ENCODE measurements at places on chromosomes 1 and 21.

GRCh38 chr1:16260814-16261213 lies 23.8 kb upstream of the CPLANE2 start:
- no peak for DNase-seq

- DNase-seq, result no peak
Measured at GRCh38 chr1:199955235-199955634, 72.3 kb upstream of the NR5A2 start.

DNA sequence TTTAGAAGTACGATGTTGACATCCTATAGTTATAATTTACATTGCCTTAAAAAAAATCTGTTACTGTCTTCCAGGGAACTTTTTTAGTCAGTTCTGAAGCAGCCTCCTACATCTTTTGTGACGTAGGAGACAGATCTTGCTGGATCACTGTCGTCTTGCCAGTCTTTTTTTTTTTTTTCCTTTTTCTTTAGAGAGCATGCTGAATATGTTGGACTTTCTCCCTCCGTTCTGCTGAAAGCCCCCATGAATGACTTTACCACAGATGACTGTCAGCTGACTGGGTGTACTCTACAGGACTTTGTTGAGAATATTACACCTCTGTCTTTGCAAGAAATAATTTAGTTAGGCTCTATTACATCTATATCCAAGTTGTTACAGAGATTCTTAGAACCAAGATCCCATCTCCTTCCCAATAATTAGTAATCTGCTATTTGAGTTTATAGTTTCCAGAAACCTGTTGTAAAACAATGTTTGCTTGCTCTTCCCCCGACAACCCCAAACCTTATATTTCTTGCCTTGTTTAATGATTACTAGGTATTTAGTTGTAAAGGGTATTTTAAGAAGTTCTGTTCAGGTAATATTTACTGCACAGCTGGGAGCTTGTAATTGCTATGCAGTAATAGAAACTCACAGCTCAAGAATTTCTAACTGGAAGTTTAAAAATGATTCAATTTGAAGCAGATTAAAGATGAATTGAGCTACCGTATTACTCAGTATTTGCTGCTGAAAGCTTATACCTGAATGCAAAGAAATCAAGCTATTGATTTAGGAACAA lies 61.8 kb downstream of the RASAL2 start:
- no peak for DNase-seq

- DNase-seq, result no peak
Measured at GRCh38 chr1:189349607-189350006, 1128.1 kb downstream of the BRINP3 start.

- no peak for DNase-seq
Measured at GRCh38 chr1:32647308-32648134, 2.8 kb downstream of the ZBTB8OS start.

DNA sequence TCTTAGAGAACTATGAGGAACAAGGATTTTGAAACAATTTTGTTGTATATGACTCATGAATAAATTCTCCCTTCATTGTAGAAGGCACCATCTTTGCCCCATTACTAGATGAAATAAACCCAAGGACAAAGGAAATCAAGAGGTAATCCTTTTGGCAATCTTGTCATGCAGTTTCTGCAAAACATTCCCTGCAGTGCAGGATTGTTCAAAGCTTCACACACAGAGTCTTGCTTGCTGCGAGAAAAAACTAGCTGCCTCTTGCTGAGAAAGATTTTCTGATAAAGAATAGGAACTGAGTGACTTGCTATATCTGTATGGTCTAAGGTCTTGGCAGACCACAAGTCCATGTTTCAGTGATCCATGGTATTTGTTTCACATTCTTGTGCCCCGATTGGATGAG lies 657.4 kb upstream of the ADGRL4 start:
- no peak for DNase-seq

DNA sequence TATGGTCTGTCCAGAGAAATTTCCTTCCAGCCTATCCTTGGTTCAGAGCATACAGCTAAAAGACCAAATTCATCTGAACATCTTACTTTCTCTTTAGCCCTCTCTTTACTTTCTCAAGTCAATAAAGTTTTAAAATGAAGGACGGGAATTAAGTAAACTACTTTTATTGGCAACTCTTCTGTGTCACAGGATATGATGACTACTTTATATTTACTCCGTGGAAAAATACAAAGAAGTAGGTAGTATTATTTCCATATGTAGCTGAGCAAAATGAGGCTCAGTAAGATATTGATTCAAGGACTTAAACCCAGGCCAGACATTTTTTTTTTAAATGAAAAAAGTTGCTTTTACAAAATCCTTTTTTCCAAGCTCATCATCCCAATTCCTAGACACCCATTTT lies 151.2 kb upstream of the DPYD start:
- no peak for DNase-seq

GRCh38 chr21:46361935-46362334 lies 38.0 kb downstream of the PCNT start:
- no peak for DNase-seq

- DNase-seq, result no peak
Measured at GRCh38 chr1:12761781-12762180, 11.8 kb upstream of the PRAMEF12 start.

DNA sequence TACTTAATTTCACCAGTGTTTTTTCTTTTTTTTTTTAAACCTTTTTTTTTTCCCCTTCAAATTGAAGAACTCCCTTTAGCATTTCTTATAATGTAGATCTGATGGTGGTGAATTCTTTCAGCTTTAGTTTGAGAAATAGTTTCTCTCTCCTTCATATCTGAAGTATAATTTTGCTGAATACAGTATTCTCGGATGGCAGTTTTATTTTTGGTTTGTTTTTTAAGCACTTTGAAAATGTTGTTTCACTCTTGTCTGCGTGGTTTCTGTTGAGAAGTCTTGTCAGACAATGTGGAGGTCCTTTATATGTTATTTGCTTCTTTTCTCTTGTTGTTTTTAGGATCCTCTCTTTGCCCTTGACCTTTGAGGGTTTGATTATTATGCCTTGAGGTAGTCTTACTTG lies 135.1 kb downstream of the RPS6KC1 start:
- no peak for DNase-seq

- no peak for DNase-seq
Measured at GRCh38 chr1:114153261-114154145, at the start of gene SYT6. SYT6 (minus strand) TSS chr1:114153869; CDS start chr1:114153772, 97 bp downstream.

DNA sequence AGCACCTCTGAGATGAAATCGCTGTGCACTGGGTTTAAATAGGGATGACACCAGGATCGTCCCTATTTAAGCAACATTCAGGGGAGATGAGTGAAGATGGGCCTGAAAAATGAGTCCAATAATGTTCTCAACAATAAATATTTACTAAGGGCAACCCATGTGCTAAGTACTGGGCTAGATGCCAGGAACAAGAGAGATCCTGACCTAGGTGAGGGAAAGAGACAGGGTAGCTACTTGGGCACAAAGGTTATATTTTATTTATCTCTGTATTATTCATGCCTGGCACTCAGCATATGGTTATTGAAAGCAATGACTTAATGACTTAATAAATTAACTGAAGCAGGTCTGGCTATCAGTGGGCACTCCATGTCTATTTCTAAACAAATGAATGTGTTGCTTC lies 27.4 kb upstream of the AVPR1B start:
- DNase-seq, result no peak

- no peak for DNase-seq
Measured at GRCh38 chr1:38228718-38229117, 182.1 kb upstream of the POU3F1 start.

DNA sequence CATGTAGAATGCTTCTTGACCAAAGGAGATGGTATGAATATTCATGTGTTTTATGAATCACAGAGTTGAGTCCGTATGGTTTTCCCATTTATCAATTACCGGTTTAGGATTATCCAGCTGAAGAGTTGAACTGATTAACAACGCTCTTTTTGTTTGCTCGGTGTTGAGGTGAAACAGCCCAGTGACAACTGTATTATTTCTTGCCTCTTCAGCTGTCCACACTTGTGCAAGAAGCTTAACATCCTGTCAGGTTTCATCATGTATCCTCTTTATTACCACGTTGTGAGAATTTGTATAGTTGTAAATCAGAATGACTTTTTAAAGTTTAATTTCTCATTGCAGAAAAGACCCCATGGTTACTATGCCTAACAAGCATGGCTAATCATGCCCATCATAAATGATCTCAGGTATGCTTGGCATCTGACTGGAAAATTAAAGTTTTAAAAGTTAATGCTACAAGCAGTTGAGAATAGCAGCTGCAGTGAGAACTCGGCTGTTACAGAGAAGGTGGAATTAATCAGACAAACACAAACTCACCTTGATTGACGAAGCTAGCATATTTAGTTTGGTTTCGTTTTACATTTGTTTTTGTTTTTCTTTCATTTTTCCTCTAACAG lies 563.2 kb upstream of the ADGRL2 start:
- DNase-seq, result no peak

- no peak for DNase-seq
Measured at GRCh38 chr1:248800459-248800858, 25.3 kb downstream of the SH3BP5L start.

GRCh38 chr21:39576518-39577128 lies 36.1 kb upstream of the B3GALT5 start:
- DNase-seq, result no peak

DNA sequence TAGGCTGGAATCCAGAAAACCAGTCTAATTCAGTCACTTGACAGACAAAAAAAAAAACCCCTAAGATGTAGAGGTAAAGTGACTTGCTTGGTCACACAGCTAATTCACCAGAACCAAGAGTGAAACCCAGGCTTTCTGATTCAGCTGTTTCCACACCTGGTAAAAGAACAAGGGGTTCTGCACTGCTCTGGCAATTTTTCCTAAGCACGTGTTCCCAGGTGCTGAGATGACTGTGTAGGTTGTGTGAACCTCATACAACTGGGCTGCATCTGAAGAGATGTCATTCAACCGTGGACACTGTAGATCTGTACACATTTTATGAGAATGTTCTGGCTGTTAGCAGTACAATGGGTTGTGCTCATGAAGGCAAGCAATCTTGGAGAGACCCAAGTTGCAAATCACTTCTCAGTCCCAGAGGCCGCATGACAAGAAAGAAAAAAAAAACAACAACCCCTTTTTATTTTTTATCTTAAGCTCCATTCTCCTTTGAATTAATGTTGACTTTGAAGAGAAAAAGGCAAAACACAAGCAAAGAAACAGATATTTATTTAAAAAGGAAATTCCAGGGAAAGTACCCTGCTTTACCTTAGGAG lies 95.4 kb downstream of the INTS7 start:
- no peak for DNase-seq

- no peak for DNase-seq
Measured at GRCh38 chr1:41108696-41109275, 87.3 kb upstream of the SLFNL1 start.

DNA sequence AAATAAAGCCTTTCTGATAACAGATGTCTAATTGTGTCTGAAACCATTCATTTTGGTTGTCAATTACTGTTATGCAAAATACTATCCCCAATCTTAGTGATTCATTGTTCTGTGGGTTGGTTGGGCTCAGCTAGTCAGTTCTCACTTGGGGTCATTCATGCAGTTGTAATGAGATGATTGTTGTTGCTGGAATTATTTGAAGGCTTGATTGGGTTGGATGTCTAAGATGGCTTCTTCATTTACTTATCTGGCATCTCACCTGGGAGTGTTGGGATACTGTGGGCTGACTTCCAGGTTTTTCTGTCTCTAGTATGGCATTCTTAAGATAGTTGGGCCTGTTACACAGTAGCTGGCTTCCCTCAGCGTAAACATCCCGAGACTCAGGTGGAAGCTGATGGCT lies 217.8 kb upstream of the B3GALT2 start:
- DNase-seq, result no peak

GRCh38 chr1:8409106-8409505 lies 91.2 kb downstream of the SLC45A1 start:
- peak; percentile 47 for DNase-seq

GRCh38 chr1:79042117-79042516 lies 35.6 kb upstream of the ADGRL4 start:
- DNase-seq, result no peak

DNA sequence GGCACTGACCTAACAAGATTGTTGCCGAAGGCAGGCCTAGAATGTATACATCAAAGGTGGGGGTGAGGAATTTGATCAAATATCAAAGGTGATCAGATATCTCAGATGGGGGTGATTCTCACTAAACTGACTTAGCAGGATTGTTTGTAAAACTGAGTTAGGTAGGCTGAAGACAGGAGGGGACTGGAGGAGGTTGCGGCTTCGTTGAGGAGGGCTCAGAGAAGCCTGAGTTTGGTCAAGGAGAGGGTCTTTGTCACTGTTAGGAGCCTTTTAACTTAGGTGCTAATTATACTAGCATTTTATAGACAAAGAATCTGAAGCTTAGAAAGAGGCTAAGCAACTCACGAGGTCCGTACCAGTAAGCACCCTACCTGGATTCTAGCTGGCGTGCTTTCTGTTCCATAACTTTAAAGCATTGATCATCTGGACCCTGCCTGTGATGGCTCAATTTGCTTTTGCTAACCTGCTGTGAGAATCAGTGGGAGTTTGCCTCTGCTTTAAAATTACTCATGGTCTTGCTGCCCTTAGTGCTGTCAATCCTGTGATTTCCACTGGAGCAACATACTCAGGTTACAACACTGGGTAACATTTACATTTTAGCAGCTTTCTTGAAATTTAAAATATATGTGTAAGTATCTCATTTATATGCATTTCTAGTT lies 49.8 kb downstream of the ITSN1 start:
- DNase-seq, result no peak

DNA sequence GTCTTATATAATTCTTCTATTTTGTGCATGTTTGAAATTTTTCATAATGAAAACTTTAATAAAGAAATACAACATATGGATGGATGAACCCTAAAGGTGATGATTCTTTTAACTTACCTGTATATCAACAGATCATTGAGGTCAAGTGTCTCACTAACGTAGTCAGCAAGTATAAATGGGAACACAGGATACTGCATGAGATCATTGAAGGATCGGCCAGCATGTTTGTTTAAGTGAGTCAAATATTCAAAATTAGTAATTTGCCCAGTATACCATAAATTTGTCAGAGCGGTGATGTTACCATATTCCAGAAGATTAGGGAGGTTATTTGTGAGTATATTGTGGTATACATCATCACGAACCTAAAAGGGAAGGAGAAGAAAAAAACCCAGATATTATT lies 71.0 kb upstream of the GNG4 start:
- DNase-seq, result no peak

DNA sequence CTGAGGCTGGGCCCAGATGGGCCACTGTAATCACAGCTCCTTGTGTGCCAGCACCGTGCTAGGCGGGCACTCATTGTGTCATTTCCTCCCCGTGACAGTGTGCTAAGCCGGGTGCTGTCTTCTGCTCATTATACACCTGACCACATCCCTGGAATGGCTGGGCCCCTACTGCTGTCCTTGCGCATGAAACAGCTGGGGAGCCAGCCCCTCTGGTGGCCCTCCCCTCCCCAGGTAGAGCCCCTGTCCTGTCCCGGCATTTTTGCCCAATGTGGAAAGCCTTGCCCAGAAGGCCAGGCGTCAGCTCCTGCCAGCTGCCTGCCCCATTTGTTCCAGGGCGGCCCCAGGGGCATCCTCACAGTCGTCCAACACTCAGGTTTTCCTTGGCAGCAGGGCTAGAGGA lies 107.4 kb upstream of the CASZ1 start:
- no peak for DNase-seq

- DNase-seq, result no peak
Measured at GRCh38 chr1:93763704-93764365, 82.2 kb upstream of the BCAR3 start.
